Stimulated activated CD8-positive, alpha-beta memory T cell treated with anti-CD3 and anti-CD28 coated beads, Interleukin-7, amount 100 ng/mL, for 4 hours (primary cell): ENCODE measurements at places on chromosomes 2 and 18.

DNA sequence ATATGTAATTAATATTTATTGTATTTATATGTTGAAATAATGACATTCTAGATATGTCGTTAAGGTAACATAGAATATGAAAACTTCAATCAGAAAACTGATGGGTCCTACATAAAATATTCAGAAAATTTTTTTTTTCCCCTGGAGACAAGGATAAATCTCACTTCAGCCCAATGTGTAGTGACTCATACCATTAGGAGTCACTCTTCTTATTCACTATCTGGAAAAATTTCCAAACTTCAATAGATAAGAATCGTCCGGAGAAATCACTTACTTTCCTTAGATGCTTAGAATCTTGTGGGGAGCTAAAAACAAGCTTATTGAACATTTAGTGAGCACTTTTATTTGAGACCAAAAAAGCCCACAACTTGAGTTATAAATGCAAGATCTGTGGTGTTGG lies 4.6 kb downstream of the SERPINB13 start:
- no peak for DNase-seq

GRCh38 chr2:241324775-241325174 lies 9.1 kb downstream of the SEPTIN2 start:
- no peak for DNase-seq

- no peak for DNase-seq
Measured at GRCh38 chr2:239648607-239649006, 247.8 kb upstream of the HDAC4 start.

GRCh38 chr2:95362486-95362885 lies 40.0 kb upstream of the FAHD2A start:
- DNase-seq = no peak

DNA sequence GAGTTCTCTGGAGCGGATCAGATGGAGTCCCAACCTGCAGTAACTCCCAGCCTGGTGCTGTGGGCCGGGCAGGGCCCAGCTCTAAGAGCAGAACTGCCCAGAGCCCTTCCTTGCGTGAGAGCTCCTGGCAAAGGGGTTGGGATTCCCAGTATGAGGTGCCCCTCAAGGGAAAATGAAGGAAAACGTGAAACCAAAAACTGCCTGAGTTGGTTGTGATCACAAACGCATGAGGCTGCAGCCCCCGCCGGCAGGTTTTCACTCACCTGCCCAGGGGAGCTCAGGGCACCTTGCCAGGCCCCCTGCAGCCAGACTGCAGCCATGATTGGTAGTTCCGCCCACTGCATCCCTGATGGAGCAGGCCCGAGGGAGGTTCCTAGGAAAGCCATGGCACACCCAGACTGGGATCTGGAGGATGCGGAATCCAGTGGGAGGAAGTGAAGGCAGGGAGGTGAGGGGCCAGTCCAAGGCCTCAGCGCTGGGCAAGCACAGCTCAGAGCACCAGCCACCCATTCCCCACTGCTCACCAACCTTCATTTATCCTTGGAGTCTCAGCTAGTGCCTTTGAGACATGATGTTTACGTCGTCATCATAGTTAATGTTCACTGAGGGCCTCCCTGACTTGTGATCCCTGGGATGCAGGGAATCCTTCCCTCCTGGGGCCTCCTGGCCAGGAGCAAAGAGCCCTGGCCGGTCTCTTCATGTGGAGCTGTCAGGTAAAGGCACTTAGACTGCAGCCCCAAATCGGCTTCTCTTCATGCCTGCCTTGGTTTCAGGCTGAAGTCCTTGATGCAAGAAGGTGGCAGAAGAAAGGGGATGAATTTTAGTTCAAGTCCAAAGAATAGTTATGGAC lies 103.2 kb downstream of the INHBB start:
- no peak for DNase-seq

DNA sequence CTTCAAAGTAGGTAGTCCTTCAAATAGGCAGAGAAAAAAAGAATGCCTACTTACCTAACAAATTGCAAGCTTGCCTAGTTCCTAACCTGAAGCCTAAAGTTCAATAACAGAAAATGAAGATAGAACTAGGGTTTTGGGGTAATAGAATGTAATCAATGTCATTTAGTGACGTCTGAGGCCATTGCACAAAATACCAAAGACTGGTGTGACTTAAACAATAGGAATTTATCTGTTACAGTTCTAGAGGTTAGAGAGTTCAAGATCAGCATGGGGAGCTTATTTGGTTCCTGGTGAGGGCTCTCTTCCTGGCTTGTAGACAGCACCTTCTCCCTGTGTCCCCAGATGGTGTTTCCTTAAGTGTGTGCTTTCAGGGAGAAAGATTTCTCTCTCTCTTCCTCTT lies 4.7 kb upstream of the NPC1 start:
- no peak for DNase-seq

- DNase-seq = no peak
Measured at GRCh38 chr2:25290811-25291495, 50.8 kb downstream of the DNMT3A start.

DNA sequence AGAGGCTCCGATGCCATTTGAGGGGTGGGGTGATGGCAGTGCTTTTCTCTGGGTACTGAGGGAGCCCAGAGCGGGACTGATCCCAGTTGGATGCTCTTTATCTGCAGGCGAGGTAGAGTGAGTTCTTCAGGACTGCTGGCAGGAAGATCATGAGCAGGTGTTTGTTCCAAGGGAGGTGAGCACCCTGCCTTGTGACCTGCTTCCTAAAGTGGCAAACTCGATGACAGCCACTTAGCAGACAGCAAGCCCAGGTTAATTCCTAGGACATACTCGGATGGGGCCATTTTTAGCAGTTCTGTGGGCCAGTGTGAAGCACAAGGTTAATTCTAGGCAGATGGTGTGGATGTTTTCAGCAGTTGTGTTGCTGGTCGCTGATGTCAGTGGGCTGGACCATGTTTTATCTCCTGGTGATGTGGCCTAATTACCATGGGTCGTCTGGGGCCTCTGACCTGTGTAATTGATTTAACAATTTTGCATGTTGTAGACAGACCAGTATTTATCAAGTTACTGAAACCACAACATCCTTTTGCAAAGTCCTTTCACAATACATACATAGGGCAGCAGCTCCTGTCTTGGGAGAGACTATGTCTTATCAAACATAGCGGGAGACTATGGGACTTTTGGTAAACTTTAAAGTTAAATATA lies 4.9 kb downstream of the FKBP1B start:
- no peak for DNase-seq

DNA sequence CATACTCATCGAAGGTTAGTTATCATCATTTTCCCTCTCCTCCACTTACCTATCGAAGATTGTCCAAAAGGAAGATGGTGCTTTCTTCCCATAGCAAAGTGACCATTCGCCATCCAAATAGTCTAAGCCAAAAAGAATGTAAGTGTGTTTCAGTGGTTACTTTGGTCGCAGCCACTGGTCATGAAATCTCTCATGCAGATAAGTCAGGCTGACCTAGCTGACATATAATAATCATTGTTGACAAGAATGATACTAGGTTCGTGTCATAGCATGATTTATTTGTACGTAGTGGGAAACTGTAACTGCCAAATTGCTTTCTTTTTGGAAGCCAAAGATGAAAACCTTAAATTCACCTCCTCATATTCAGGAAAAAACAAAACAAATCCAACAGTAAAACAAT lies 89.6 kb upstream of the PMAIP1 start:
- no peak for DNase-seq

- DNase-seq = no peak
Measured at GRCh38 chr18:38642711-38643110, 1077.1 kb upstream of the CELF4 start.

DNA sequence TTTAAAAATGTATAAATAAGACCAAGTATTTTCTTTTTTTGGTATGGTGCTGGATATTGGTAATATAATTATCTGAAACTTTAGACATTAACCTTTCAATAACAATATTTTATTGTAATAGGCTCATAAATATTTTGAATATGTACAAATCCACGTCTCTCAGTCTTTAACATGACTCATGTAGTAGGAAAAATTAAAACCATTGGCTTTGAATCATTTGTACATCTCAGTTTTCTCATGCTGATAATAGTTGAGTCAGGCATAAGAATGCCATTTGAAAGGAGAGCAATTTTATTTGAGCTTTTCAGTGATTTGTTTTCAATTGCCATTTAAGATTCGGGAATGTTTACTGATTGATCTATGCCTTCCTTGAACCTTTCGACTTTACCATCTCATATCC lies 364.8 kb downstream of the TGIF1 start:
- no peak for DNase-seq

DNA sequence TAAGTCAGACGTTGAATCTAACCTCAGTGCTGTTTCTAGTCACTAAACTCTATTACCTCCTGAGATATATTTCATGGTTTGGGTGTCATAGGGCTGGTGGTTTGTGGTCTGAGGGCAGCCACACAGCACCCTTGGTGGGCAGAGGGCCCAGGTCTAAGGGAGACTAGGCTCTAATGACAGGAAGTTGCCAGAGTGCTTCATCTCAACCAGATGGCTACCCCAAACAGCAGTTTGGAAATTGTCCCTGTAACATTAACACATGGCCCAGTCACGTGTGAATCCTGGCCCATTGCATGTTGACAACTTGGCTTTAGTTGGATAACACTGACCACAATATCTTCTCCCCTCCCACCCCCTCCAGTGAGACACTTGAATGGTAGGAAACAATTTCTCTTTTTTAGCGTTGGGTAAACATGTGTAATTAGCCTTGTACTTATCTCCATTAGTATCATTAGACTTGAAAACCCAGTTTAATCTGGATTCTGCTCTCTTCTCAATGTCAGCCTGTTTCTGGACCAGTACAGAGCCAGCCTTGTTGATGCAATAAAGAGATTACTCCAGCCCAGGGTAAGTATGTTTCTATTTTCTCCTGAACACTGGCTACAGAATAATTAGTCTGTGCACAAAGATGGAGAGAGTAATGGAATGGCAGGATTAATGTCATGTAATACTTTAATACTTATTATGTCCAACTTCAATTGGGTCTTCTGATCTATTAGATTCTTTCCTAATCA lies 187.8 kb upstream of the SIX3 start:
- DNase-seq = no peak

- DNase-seq = no peak
Measured at GRCh38 chr2:85963068-85963467, 74.3 kb upstream of the ST3GAL5 start.

DNA sequence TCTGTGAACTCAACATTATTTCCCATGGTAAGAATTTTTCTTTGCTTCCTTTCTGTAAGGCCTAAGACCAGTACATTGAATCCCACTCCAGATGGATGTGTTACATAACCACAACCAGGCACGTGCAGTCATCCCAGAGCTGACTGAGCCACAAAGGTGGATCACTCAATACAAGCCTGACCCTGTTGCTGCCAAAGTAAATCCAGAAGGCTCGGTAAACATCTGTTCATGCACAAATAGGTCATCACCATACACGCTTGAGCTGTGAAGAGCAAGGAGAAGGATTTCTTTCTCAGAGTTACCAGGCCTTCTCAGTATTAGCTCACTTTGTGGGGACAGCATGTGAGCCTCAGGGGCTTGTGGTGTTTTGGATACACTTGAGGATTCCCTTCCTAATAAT lies 791.4 kb upstream of the FANCL start:
- no peak for DNase-seq

- no peak for DNase-seq
Measured at GRCh38 chr18:26655525-26656430, 107.4 kb upstream of the KCTD1 start.

GRCh38 chr2:240591784-240592183 lies 5.2 kb downstream of the CAPN10 start:
- no peak for DNase-seq

DNA sequence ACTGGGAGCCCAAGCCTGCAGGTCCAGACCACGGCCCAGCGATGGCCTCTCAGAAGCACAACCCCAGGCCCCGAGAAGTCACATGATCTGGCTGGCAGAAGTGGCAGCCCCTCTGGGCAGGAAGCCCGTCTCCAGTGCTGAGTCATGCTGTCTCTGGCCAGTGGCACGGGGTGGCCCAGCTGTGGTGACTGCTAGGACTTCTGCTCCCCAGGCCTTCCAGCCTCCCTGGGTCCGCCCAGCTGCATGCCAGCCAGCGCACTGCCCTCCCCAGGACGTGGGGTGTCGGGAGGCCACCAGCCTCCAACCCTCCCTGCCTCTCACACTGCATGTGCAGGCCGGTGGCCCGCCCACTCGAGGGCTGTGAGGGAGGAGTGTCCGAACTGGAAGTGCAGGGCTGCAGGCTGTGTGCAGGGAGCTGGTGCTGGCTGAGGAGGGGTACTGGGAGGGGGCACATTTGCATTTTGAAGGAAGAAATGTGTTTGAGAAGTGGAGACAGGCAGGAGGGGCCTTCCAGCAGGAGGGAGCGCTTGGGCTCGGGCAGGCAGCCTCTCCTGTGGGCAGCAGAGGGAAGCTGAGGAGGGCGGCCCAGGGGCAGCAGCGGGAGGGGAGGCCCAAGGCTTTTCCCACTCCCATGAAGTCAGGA lies 17.0 kb upstream of the HPCAL1 start:
- DNase-seq = no peak

- no peak for DNase-seq
Measured at GRCh38 chr2:156522864-156523440, 86.8 kb downstream of the GPD2 start.

- no peak for DNase-seq
Measured at GRCh38 chr2:212811921-212812320, 273.3 kb upstream of the ERBB4 start.

DNA sequence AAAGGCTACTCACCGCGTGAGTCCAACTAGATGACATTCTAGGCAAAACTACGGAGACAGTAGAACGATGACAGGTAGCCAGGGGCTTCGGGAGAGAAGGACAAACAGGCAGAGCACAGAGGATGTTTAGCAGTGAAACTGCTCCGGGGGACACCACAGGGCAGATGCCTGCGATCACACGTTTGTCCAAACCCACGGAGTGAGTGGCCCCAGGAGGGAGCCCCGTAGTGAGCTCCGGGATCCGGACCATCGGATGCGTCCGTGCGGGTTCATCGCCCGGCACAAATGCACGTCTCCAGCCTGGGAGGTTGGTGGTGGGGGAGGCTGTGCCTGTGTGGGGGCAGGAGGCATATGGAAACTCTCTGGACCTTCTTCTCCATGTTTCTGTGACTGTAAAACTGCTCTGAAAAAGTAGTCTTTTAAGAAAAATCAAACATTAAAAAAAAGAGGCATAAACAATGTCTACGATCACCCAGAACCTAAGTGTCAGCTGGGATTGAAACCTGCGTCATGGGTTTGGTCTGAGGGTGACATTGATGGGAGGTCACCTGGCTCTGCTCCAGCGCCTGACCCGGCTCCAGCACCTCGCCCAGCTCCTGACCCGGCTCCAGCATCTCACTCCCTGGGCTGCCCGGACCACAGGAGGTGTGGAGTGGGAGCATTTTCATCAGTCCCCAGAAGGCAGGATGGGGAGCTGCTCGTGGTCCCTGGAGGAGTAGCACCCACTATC lies 83.0 kb upstream of the CTDP1 start:
- DNase-seq = no peak

- no peak for DNase-seq
Measured at GRCh38 chr2:215447056-215447455, 11.2 kb upstream of the FN1 start.
